ENCODE measurements at places on chromosomes 2 and 18.

DNA sequence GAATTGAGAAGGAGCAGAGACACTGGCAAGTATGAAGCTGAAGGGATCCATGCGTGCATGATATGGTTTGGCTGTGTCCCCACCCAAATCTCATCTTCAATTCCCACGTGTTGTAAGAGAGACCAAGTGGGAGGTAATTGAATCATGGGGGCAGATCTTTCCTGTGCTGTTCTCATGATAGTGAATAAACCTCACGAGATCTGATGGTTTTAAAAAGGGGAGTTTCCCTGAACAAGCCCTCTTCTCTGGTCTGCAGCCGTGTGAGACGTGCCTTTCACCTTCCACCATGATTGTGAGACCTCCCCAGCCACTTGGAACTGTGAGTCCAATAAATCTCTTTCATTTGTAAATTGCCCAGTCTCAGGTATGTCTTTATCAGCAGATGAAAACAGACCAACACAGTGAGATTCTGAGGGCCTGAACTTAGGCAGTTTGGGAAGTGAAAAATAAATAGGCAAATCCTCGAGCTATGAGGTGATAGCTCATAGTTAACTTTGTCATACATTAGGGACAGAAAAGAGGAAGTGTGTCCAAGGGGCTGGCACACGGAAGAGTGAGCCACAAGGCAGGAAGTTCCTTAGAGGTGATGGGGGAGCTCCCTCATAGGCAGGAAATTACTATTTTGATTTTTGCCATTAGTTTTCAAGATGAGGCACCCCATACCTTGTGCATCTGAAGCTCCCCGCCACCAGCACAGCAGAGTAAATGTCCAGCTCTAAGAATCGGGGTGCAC, 658.8 kb upstream of the ID2 start:
- DNase-seq: peak; percentile 4

GRCh38 chr2:54058449-54058848, 57.0 kb upstream of the ACYP2 start:
- no peak for DNase-seq

GRCh38 chr2:5544205-5544786, 147.9 kb upstream of the SOX11 start:
- DNase-seq: no peak

- no peak for DNase-seq
Measured at GRCh38 chr2:38091760-38092159, 15.8 kb upstream of the CYP1B1 start.

DNA sequence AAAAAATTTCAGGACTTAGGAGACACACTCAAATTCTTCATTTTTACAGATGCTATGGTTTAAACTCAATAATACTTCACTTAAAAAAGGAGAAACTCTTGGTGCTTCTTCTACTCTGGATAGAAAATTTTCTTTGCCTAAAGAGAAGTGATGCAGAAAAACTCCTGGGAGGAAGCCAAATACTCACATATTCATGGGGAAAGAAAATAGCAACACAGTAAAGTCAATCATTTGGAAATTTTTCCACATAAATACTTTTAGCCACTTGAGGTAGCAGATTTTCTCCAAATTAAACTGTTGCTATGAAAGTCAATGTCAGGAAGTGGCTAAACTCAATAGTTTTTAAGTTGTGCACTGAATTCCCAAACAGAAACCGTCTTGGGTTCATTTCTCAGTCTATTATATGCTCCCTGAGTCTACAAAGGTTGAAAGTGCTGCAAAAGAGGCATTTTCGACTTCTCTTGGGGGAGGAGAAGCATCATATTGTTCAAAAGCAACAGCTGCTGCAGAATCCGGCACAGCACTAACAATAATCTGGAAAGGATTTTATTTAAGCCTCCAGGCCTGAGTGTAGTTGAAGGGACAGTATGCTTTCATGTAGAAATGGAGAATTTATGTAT, 81.1 kb downstream of the UPP2 start:
- DNase-seq: no peak

- no peak for DNase-seq
Measured at GRCh38 chr2:43418680-43419079, 177.2 kb downstream of the THADA start.

- DNase-seq: no peak
Measured at GRCh38 chr2:215653344-215654030, 217.6 kb upstream of the FN1 start.

DNA sequence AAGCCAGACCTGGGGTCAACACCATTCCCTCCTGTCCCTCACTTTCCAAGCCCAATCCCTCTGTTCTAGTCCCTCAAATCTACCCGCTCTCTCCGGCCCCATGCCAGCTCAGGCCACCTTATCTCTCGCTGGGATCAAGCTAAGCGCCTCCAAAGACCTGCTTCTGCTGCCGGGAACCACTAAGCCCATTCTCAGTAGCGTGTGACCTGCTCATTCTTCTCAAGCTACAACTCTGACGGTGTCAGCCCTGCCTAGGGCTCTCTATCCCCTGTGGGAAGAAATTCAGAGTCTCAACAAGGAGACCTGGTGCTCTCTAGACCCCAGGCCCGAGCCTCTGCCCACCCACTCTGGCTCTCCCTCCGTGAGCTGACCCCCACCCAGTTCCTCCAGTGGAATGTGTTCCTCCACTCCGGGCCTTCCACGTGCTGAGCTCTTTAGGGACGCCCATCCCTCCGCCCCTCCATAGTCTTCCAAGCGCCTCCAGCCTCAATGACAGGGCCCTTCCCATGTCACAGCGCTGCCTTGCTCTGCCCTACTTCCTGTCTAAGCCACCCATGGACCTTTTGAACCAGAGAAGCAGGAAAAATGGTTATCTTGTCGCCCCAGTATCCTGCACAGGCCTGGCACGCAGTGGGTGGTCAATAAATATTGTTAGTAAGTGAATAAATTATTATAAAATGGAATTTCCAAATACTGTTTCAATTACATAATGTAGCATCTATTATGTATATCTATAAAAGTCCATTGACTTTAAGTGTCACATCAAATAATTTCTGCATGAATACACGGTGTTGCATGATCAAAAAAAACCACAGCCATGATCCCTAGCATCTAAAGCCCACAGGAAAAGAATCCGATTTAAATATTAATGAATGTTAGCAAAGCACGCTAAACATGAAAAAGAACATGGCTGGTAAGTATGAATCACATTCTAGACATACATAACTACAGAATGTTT, 127.6 kb downstream of the ZNF516 start:
- no peak for DNase-seq

- DNase-seq: no peak
Measured at GRCh38 chr2:37886745-37887144, 38.3 kb upstream of the RMDN2 start.

DNA sequence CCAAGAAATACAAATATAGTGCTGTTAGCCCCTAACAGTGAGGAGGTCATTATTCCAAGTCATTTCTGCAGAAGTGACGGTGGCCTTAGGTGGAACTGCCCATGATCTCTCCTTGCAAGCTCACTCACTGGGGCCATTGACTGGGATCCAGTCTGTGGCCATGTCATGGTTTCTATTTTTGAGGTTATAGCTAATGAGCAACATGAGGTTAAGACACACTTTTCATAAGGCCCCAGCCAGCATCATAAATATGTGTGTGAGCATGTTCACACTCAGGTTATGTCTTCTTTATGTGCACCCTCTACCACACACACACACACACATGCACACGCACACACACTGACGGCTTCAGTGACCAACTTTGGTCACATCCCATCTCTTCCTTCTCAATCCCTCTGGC, 484 bp downstream of the AFF3 start:
- no peak for DNase-seq

DNA sequence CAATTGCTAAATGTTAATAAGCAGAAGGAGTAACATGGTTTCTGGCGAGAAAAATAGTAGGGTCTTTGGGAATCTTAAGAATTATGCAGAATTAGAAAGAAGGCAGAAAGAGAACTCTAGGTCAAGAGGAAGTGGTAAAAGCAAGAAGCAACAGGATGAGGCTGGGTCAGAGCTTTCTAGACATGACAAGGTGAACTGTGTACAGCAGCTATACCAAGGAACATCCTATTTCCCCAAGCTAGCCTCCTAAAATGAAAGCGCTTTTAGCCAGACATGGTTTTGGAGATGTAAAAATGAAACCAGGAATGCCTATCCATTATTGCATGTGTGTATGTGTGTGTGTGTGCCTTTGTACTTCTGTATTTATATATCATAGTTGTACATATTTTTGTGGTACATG, 42.3 kb upstream of the STAT1 start:
- DNase-seq: peak; percentile 48

DNA sequence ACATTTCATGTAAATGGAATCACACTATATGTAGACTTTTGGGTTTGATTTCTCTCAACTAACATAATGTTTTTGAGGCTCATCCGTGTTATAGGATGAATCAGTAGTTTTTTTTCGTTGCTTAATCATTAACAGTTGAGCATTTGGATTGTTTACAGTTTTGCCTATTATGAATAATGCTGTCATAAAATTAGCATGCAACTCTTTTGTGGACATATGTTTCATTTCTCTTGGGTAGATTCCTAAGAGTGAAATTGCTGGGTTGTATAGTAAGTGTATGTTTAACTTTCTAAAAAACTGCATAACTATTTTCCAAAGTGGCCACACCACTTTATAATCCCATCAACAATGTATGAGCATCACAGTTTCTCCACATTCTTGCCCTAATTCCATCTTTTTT, 7.7 kb upstream of the RHBDD1 start:
- no peak for DNase-seq

GRCh38 chr2:49973917-49974368, 819.6 kb upstream of the FSHR start:
- DNase-seq: peak; percentile 71

GRCh38 chr2:239331560-239331959, 69.3 kb downstream of the HDAC4 start:
- no peak for DNase-seq

DNA sequence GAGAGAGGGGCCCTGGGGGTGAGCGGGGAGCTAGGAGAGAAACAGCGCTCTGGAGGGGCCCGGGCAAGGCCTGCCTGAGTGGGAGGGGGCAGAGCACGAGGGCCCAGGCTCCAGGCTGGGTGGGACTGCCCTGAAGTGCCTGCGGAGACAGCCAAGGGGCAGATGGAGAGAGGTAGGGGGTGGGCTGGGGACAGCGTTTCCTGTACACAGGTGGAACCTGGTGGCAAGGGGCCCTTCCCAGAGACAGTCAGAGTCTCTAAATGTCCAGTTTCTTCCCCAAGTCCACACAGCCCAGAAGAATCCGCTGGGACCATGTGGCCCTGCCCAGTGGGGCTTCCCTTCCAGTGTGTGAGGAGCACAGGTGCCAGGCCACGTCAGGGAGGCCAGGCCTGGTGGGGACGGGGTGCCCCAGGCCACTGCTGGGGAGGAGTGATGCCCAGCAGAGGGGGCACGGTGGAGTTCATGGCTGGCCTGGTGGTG, 1.7 kb upstream of the GPR35 start:
- no peak for DNase-seq

DNA sequence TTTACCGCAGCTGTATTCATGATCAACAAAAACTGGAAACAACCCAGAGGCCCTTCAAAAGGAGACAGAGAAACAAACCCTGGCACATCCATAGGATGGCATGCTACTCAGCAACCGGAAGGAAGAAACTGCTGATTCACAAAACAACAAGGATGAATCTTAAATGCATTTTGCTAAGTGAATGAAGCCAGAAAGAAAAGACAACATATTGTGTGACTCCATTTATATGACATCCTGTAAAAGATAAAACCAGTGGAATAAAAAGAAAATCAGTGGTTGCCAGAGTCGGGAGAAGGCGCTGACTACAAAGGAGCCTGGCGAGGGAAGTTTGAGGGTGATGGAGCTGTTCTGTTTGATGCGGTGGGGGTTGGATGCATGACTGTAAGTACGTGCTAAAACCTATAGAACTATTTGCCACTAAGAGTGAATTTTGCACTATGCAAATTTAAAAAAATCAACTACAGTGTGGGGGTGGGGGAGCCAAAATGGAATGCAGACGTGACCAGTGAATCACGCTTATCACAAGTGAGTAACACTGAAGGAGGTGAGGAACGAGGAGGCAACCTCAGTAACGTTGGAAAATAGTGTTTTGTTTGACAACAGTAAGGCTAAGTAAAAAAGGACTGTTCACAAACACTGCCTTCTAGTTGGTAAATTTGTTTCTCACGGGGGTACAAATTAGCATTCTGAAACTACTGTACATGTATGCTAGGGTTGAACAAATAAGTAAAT, 108.9 kb downstream of the INHBB start:
- no peak for DNase-seq

DNA sequence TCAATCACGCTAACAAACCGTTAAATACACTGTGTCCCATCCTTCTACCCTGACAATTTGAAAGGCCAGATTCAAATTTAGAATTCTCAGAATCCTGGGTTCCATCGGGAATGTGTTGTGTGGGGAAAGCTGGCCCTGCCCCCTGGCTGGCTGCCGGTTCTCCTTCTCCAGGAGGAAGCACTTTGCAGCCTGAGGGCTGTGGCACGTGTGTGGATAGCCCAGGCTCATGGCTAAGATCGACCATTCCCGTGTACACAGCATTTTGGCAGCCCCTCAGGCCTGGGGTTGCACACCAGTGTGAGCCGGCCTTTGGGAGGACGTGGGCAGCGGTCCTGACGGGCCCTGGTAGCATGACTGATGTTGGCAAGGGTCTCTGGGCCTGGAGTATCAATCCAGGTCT, 51.0 kb upstream of the ROCK2 start:
- DNase-seq: no peak

DNA sequence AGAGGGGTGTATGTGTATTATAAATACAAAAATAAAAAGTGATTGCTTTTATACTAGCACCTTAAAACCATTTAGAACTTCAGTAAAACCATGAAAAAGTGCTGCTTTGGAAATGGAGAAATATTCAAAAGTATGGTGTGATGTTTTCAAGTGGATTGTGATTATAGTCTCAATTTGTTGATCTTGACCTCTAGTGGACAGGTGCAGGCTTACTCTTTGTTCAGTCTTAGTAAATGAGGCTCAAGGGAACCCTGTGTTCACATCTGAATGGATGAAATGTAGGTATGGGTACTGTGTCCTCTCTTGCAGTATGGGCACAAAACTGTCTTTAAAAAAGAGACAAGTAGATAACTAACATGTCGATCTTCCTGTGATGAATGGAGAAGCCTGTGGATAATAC, 145.8 kb downstream of the MCFD2 start:
- DNase-seq: no peak

Data from CD4-positive, alpha-beta T cell treated with Interleukin-10 for 1 hour (primary cell).